CD8-positive, alpha-beta memory T cell (primary cell): ENCODE measurements at places on chromosomes 12 and 14.

GRCh38 chr12:60231303-60231702 lies 635.5 kb downstream of the SLC16A7 start:
- DNase-seq, result no peak

DNA sequence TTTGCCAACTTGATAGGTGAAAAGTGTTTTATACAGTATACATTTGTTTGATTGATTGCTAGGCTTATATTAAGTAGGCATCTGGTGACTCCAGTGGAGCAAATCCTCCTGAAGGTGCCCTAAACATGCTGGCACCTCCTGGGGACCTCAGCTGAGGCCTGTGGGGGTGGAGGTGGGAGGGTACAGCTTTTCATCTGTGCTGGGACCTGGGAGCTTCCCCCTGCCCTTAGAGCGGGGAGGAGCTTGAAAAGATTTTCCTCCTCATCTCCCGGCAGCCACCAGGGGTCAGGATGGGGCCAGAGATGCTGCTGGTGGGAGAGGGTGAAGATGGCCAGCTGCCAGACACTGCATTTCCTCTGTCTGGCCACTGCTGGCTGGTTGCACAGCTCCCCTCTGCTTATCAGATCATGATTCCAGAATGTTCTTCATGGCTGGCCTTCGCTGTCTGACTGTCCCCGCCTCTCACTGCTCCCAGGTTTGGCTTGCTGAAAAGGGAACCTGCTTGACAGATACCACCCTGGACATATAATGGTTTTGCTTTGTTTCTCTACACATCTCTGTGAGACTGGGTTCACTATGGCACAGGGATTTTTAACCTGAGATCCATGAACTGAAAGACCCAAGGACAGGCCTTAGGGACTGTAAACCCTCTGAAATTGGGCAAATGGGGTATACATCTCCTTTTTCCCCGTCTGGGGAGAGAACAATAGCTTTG lies 10.5 kb upstream of the JPH4 start:
- DNase-seq, result peak; percentile 65

DNA sequence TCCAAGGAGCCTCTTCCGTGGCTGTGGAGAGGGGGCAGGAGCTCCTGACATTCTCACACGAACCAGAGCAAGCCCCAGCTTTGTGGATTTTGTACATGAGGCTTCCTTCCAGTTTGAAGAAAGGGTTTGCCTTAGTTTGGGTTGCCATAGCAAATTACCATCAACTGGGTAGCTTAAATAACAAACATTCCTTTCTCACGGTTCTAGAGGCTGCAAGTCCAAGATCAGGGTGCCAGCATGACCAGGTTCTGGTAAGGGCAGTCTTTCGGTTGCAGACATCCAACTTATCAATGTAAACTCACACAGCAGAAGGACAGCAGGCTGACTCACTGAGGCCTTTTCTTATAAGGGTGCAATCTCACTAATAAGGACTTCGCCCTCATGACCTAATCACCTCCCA lies 25.9 kb upstream of the STAB2 start:
- DNase-seq, result no peak

DNA sequence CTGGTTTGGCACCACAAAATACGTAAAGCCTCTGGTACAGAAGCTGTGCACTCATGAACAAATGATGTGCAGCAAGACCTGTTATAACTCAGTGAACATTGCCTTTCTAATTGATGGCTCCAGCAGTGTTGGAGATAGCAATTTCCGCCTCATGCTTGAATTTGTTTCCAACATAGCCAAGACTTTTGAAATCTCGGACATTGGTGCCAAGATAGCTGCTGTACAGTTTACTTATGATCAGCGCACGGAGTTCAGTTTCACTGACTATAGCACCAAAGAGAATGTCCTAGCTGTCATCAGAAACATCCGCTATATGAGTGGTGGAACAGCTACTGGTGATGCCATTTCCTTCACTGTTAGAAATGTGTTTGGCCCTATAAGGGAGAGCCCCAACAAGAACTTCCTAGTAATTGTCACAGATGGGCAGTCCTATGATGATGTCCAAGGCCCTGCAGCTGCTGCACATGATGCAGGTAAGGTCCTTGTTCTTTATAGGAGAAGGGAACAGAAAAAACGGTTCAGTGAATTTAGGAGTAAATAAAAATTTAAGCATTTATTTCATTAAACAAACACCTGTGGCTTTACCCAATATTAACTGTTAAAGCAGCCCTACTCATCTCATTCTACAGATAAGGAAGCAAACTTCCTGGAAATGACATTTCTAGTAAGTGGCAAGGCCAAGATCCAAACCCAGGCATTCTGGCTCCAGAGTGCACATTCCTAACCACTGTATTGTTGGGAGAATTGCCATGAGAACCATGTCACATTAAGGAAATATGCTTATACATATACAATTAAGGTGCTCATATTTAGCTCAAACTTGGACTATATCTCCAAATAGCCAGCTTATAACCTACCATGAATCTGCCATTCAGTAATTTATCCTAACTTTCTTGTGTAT lies 11.7 kb downstream of the COCH start:
- no peak for DNase-seq

- no peak for DNase-seq
These were observed 15.7 kb downstream of the TBX3 start for GRCh38 chr12:114668151-114668885.

GRCh38 chr12:112906712-112907414 lies at the start of gene OAS1:
TSS of gene OAS1 (plus strand) at chr12:112906962. CDS start at chr12:112907040, 78 bp downstream.
- no peak for DNase-seq

DNA sequence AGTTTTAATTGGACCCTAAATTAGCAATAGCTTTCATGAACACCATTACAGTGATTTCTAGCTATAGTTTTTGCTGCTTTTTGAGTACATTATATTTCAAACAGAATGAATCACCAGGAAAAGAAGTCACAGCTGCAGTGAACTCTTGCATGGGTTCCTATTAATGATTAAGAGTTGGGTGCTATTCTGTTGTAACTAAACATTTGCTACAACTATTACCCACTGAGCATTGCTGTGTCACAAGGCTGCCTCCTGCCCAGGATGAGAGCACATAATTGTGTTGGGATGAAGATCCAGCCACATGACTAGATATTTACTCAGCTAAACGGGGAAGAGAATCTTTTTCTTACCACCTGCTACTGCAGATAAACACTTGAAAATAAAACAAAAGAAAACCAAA lies 152.7 kb downstream of the GXYLT1 start:
- DNase-seq, result no peak

GRCh38 chr14:53193193-53193592 lies 40.1 kb upstream of the DDHD1 start:
- no peak for DNase-seq

GRCh38 chr14:21072031-21072473 lies 1.9 kb downstream of the ARHGEF40 start:
- no peak for DNase-seq

DNA sequence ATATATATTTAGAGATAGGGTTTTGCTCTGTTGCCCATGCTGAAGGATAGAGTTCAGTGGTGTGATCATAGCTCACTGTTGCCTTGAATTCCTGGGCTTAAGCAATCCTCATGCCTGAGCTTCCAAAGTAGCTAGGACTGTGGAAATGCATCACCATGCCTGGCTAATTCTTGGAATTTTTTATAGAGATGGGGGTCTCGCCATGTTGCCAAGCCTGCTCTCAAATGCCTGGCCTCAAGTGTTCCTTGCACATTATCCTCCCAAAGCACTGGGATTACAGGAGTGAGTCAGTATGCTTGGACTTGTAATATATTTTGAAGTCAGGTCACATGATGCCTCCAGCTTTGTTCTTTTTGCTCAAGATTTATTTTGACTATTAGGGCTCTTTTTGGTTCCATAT lies 178.0 kb downstream of the RPAP3 start:
- no peak for DNase-seq

DNA sequence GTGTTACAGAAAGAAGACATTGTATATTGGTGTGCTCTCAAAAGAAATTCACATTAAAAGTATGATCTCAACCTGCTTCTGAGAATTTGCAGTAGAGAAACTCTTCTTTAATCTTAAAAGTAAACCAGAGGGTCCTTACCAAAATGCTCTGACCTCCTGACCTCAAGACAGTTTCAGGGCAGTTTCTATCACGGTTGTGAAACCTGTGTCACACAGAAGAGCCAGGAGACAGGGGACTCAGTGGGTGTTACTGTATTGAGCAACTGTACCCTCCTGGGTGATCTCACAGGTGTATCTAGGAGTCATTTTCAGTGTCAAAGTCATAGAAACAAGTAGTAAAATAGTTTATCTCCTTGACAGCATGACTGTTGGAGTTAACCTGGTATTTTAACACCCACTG lies 178.0 kb downstream of the GRIP1 start:
- no peak for DNase-seq

DNA sequence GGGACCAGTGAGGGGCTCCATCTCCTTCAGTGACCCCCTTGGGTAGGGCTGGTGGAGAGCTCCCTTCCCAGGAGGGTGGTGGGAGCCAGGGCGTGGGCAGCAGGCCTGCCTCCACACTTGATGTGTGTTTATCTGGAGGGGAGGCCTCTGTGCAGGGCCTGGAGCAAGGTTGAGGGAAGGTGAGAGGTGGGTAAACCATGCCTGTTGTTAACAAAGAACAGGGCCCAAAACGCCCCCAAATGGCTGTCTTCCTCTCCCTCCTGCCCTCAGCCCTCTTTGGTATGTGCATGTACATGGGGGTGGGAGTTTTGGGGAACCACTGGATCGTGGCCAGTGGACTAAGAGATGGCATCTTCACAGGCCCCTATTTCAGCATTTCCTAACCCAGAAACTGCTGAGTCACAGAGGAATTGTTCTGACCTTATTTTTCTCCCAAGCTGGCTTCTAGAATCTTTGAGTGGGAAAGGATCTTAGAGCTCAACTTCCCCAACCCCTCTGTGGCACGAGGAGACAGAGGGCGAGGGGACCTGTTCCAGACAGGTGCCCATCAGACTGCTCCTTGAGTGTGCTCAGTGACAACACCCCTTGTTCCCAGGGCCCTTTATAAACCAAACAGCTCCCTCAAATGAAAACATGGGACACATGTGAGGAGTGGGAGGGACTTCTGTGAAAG lies 3.6 kb downstream of the SLC48A1 start:
- DNase-seq, result no peak

DNA sequence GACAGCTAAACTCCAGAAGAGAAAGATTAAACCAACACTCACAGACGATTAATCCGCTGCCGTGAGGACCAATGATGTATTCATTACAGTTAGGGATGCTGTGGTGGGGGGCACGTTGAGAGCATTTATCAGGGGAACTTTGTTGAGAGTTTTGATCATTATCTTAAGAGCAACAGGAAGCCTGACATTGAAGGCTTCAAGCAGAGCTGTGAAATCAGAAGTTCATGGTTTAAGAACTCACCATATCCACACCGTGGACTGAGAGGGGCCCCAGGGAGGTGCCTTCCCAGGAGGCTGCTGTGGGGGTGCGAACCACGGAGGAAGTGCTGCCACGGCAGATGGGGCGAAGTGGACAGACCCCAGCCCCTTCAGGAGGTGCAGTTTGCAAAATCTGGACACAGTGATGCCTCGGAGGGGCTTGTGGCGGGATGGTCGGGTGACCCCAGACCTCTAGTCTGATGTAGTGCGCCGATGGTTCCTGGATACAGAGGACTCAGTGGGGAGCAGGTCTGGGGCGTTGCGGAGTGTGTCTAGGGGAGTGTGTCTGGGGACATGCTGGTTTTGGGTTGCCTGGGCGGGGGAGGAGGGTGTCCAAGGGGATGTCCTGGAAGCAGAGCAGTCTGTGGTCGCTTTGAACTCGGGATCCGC lies 73.0 kb downstream of the DIO3 start:
- DNase-seq, result no peak

GRCh38 chr12:127711108-127711507 lies 555.9 kb upstream of the TMEM132C start:
- DNase-seq, result no peak

DNA sequence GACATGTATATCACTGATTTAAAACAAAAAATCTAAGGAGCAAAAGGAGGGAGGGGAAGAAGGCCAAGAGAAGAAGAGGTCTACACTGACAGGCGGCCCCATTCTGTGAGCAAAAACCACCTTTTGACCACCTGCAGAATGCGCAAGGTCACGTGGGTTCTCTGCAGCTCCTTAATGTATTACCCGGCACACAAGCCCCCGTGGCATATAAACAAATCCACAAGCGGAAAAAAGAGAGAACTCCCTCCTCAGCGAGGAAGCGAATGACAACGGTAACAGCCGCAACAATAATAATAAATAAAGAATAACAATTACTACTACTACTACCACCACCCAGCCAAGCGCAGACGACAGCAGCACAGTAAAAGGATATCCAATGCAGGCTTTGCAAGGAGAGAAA lies 1.3 kb downstream of the KSR2 start:
- no peak for DNase-seq

GRCh38 chr12:50059440-50060119 lies 2.2 kb downstream of the ASIC1 start:
- DNase-seq, result peak; percentile 82

DNA sequence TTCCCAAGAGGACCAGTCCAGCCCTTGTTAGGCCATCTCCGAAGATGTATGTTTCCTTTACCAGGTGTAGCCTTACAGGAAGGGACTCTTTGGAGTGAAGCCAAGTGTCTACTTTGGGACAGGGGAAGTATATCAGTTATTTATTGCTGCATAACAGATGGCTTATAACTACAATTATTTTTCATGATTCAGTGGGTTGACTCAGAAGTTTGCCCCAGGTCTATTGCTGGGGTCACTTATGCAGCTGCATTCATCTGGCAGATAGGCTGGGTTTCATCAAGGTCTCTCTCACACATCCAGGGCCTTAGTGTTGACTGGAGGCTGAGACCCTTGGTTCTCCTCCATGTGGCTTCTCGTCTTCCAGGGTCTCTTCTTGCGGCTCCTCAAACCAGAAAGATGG lies 170.1 kb downstream of the NRXN3 start:
- no peak for DNase-seq

GRCh38 chr12:97131220-97131981 lies 224.3 kb downstream of the NEDD1 start:
- no peak for DNase-seq

DNA sequence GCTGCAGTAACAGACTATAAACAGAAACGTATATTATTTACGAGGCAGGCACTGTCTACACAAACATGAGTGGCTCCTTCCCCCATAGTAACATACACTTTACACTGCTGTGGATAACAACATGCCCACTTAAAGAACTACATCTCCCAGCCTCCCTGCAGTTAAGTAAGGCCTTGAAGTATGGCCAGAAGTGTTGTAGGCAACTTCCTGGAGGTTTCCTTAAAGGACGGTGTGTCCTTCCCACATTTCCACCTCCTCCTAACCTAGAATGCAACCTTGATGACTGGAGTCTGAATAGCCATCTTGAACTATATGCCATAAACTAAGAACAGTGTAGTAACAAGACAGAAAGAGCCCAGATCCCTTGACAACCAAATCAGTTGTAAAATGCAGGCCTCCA lies 20.3 kb downstream of the MED13L start:
- no peak for DNase-seq

- no peak for DNase-seq
These were observed 6.0 kb downstream of the HEATR5A start for GRCh38 chr14:31414190-31414833.
